Suprapubic skin (tissue), 4 donors: ENCODE measurements at places on chromosomes 2 and 18. TPM values are rescaled to one million over a fixed set of nuclear protein-coding genes. Genes with fewer than 3 reads are reported as not detected.
A peak's percentile ranks its signal among the peaks of the same experiment; 100 is the strongest.

GRCh38 chr2:10390369-10390801, 57.7 kb downstream of the ODC1 start:
- no peak overlapping the region for H3K4me3 ChIP-seq
- H3K27me3 ChIP-seq = no peaks in the 10 kb centered on the region
- H3K4me1 ChIP-seq = peaks cover 54% of the 10 kb centered on the region
- H3K36me3 ChIP-seq = no peaks in the 10 kb centered on the region

DNA sequence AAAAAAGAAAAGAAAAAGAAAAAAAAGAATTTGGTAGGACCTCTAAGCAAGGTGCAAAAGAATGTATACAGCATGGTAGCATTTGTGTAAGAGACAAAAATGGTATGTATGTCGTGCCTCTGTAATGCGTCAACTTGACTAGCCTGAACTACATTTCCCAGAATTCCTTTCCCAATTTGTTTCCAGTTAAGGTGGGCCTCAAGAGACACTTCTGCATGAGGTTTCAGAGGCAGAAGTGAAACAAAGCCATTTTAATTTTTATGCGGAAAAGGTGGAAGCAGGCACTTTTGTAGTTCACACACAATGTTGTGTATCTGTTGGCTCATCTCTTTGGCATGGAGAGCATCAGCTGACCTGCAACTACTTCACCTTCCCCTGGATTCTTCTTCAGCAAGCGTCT, 56.5 kb upstream of the PAPOLG start:
- DNase-seq = no peak
- H3K4me1 ChIP-seq = no peaks in the 10 kb centered on the region
- no peak overlapping the region for H3K4me3 ChIP-seq
- no peak overlapping the region for H3K27ac ChIP-seq
- no peaks in the 10 kb centered on the region for H3K36me3 ChIP-seq

DNA sequence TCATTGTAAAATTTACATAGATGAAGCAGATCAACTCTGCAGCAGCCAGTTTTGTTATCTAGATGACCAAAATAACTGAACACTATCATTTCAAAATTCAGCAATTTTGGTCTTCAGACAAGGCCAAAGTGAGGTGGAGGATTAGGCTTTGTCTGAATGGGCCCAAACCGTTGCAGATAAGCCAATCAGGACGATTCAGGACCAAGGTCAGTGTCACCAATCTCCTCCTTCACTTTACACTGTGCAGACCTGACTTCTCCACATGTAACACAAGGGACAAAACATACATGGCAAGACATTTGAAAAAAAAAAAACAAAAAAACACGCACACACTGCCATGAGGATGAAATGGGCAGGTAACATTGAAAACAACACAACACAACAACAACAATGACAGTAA, 211.2 kb downstream of the NAPG start:
- no peak overlapping the region for H3K27ac ChIP-seq
- no peaks in the 10 kb centered on the region for H3K36me3 ChIP-seq
- no peak for DNase-seq
- H3K4me1 ChIP-seq = no peaks in the 10 kb centered on the region
- H3K27me3 ChIP-seq = no peaks in the 10 kb centered on the region

GRCh38 chr2:33494155-33494779, 17.8 kb downstream of the RASGRP3 start:
- no peak overlapping the region for H3K27ac ChIP-seq
- peaks cover 3% of the 10 kb centered on the region for H3K27me3 ChIP-seq
- H3K36me3 ChIP-seq = no peaks in the 10 kb centered on the region
- no peak for DNase-seq
- no peaks in the 10 kb centered on the region for H3K4me1 ChIP-seq
- H3K4me3 ChIP-seq = no peak overlapping the region

DNA sequence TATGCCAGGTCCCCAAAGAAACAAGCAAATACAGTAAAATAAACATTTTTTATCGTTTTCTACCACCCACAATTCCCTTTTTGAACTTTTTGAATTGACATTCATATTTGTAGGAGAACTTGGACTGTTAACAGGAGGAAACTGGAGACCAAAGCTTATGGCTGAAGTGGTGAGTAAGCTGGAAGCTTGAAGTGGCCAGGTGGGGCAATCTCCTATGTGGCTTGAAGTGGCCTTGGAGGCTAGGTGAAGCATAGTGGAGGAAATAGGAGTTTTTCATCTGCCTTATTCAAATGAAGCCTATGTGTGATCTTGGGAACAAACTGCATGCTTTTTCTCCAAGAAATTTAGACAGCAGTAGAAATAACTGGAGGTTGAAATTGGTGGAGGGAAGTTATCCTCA, 962.9 kb upstream of the FANCL start:
- H3K27ac ChIP-seq = no peak overlapping the region
- DNase-seq = no peak
- no peaks in the 10 kb centered on the region for H3K27me3 ChIP-seq
- H3K36me3 ChIP-seq = no peaks in the 10 kb centered on the region
- no peaks in the 10 kb centered on the region for H3K4me1 ChIP-seq

GRCh38 chr2:674321-674985, 2.8 kb downstream of the TMEM18 start:
- peaks cover 13% of the 10 kb centered on the region for H3K4me1 ChIP-seq
- no peak overlapping the region for H3K27ac ChIP-seq
- no peak for DNase-seq
- no peaks in the 10 kb centered on the region for H3K27me3 ChIP-seq
- H3K4me3 ChIP-seq = no peak overlapping the region
- H3K36me3 ChIP-seq = peaks cover 34% of the 10 kb centered on the region

Gene CPLX4
- total RNA-seq = not detected

DNA sequence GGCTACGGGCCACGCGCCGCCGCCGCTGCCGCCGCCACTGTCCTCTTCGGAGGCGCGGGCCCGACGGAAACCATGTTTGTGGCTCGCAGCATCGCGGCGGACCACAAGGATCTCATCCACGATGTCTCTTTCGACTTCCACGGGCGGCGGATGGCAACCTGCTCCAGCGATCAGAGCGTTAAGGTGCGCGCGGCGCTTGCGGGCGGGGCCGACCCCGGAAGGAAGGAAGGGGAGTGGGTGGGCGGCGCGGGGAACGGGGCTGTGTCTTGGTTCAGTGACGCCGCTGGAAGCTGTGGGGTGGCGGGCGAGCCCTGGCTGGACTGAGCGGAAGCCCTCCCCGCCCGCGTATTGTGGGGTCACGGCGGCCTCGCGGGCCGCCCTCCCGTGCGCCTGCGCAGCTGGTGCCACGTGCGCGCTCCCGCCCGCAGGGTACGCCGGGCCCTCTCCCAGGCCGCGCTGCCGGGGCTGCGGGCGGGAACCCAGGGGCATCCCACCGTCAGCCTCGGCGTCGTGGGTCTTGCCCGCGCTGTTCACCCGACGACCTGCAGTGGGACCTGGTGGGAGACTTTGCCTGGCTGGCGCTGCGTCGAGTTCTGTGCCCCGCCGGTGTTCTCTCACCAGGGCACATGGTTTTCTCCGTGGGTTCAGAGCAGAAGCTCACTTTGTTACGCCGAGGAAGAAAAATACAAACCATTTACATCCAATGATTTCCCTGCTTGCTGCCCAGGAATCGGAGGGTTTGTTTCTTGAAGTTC, 416 bp downstream of the SEH1L start:
- no peaks in the 10 kb centered on the region for H3K36me3 ChIP-seq
- H3K4me1 ChIP-seq = peaks cover 29% of the 10 kb centered on the region
- H3K4me3 ChIP-seq = peak overlapping the region; percentile 75
- peak overlapping the region; percentile 97 for H3K27ac ChIP-seq
- H3K27me3 ChIP-seq = no peaks in the 10 kb centered on the region

- peaks cover 8% of the 10 kb centered on the region for H3K27me3 ChIP-seq
- no peaks in the 10 kb centered on the region for H3K36me3 ChIP-seq
- no peak within 1 kb of the TSS for H3K27ac ChIP-seq
- peak within 1 kb of the TSS; percentile 51 for H3K4me3 ChIP-seq
- peaks cover 16% of the 10 kb centered on the region for H3K4me1 ChIP-seq
Measured at GRCh38 chr2:181656450-181657291, at the start of gene CERKL. TSS of gene CERKL (minus strand) at chr2:181657105. CDS start at chr2:181657006, 99 bp downstream.

DNA sequence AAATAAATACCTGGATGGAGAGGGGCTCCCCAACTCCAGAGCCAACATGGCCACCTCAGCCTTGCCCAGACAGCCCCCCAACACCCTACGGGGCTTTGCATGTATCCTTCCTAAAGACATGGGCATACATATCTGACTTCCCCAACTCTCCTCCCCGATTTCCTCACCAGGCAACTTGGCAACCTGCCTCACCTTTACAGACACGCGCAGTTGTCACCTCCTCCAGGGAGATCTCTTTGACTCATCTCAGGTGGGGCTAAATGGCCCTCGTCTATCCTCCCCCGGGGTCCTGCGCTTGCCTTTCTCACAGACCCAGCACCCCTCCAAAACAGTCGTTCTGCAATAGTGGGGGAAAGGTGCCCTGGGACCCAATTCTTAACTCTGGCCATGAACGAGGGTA, 10.6 kb upstream of the BIN1 start:
- peaks cover 12% of the 10 kb centered on the region for H3K4me1 ChIP-seq
- H3K4me3 ChIP-seq = no peak overlapping the region
- no peak for DNase-seq
- no peak overlapping the region for H3K27ac ChIP-seq
- no peaks in the 10 kb centered on the region for H3K36me3 ChIP-seq

GRCh38 chr2:31234683-31235503, 941 bp downstream of the EHD3 start:
- no peaks in the 10 kb centered on the region for H3K36me3 ChIP-seq
- peak overlapping the region; percentile 52 for H3K27ac ChIP-seq
- H3K27me3 ChIP-seq = no peaks in the 10 kb centered on the region
- no peak for DNase-seq
- peak overlapping the region; percentile 59 for H3K4me3 ChIP-seq
- peaks cover 57% of the 10 kb centered on the region for H3K4me1 ChIP-seq

Gene ARHGEF4
- 140 TPM for total RNA-seq

DNA sequence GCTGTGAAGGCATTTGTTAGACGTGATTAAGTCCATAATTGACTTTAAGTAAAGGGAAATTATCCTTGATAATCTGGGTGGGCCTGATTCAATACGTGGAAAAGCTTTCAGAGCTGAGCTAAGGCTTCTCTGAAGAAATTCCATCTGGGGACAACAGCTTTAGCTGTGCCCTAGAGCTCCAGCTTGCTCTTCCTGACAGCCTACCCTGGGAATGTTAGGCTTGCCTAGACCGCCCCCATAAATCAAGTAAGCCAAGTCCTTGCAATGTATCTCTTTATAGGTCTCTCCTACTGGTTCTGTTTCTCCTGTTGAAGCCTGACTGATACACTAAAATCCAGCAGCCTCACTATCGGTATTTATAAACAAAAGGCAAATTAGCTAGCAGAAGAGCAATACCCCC, 160.0 kb downstream of the STK39 start:
- no peak overlapping the region for H3K4me3 ChIP-seq
- peak overlapping the region; percentile 72 for H3K27ac ChIP-seq
- H3K27me3 ChIP-seq = no peaks in the 10 kb centered on the region
- DNase-seq = no peak

- H3K27ac ChIP-seq = no peak overlapping the region
- H3K4me1 ChIP-seq = no peaks in the 10 kb centered on the region
- no peak overlapping the region for H3K4me3 ChIP-seq
Measured at GRCh38 chr2:21757805-21758430, 634.1 kb downstream of the TDRD15 start.

DNA sequence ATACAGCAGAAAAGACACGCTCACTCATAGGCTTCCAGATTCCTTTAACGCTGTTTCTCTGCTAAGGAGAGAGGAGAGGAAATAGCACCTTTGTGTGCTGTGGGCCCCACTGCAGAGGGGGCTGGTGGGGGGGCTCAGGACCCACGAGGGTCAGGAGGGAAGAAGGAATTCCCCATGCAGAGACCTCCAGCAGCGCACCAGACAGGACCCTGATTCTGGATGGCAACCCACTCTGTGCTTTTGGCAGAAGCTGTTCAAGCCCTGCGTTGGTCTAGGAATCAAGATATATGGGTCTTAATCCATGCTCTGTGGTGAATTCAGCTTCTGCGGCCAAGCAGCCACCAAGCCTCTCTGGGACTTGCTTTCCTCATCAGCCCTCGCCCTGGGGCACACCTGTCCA, 31.0 kb downstream of the MYCN start:
- DNase-seq = no peak
- H3K4me1 ChIP-seq = no peaks in the 10 kb centered on the region
- H3K27ac ChIP-seq = no peak overlapping the region
- H3K36me3 ChIP-seq = no peaks in the 10 kb centered on the region

GRCh38 chr18:66136039-66136438, 385.2 kb downstream of the CDH7 start:
- H3K4me1 ChIP-seq = no peaks in the 10 kb centered on the region
- H3K4me3 ChIP-seq = no peak overlapping the region
- H3K27me3 ChIP-seq = no peaks in the 10 kb centered on the region

Gene TAF4B
- total RNA-seq = 24.2 TPM

GRCh38 chr2:96870626-96871255, 861 bp upstream of the SEMA4C start:
- peaks cover 7% of the 10 kb centered on the region for H3K36me3 ChIP-seq
- H3K4me3 ChIP-seq = peak overlapping the region; percentile 99
- peaks cover 74% of the 10 kb centered on the region for H3K4me1 ChIP-seq
- peak overlapping the region; percentile 98 for H3K27ac ChIP-seq
- no peaks in the 10 kb centered on the region for H3K27me3 ChIP-seq

Gene WNT6
- total RNA-seq = 2.8 TPM

Gene POTEJ
- total RNA-seq = not detected

DNA sequence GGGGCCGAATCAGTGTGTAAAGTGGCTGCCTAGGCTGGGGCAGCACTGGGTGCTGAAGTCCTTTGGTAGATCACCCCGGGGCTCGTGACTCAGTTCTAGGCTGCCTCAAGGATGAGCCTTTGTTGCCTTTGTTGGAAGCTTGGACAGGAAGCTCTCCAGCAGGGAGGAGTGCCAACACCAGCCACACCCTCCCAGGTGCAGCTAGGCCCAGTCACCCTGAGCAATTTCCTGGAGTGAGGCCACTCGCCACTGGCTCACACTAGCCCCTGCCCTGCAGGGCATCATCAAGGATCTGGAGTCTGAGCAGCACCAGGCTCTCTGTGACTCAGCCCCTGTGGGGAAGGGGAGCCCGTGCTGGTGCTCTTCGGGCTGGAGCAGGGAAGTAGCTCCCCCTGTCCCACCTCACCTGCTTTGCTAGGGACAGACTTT, 6.7 kb upstream of the SDC1 start:
- no peak overlapping the region for H3K4me3 ChIP-seq
- H3K36me3 ChIP-seq = no peaks in the 10 kb centered on the region
- peaks cover 34% of the 10 kb centered on the region for H3K4me1 ChIP-seq
- peaks cover 1% of the 10 kb centered on the region for H3K27me3 ChIP-seq
- peak; percentile 80 for DNase-seq
